ENCODE measurements at places on chromosomes 12 and 14.

- no peak for DNase-seq
Measured at GRCh38 chr14:23402296-23403138, 5.6 kb downstream of the MYH6 start.

DNA sequence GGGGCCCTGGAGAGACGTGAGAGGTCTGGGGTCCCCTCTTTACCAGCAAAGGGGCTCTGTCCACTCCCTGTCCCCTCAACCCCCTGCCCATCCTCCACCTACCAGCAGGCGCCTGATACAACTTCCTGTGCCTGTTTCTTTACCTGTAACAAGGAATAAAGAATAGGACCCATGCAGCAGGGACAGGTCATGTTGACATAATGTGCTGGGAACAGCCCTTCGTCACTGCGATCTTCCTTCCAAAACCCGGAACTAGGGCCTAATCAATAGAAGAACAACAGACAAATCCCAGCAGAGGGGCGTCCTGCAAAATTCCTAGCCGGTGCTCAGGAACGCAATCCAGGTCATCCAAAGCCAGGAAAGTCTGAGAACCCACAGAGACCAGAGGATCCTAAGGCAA is 32.1 kb downstream of the SCARB1 start:
- no peak for DNase-seq

DNA sequence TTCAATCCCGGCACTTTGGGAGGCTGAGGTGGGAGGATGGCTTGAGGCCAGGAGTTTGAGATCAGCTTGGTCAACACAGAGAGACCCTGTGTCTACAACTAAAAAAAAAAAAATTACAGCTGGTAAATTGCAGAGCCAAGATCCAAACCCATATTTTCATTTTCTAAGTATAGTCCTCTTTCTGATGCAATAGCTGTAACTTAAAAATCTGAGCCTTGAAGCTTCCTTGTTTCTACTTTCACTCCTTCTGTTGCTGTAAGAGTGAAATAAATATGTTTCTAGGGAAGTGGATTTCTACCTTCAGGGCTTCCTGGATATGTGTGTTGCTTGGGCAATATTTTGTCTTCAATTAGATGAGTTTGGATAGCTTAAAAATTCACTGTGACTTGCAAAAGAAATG is 42.0 kb upstream of the PRICKLE1 start:
- no peak for DNase-seq

GRCh38 chr12:103441437-103442181 is 54.2 kb downstream of the C12orf42 start:
- no peak for DNase-seq

- peak; percentile 20 for DNase-seq
Measured at GRCh38 chr12:75587340-75588106, 76.1 kb upstream of the KRR1 start.

- DNase-seq = peak; percentile 21
Measured at GRCh38 chr12:132284071-132284826, 45.1 kb downstream of the GALNT9 start.

All from HFFc6 (cell line).